ENCODE measurements at places on chromosomes 12 and 14.

- peaks cover 57% of the 10 kb centered on the region for H3K4me1 ChIP-seq
- H3K36me3 ChIP-seq: peaks cover 38% of the 10 kb centered on the region
- H3K27ac ChIP-seq: peak overlapping the region; percentile 100
- no peaks in the 10 kb centered on the region for H3K27me3 ChIP-seq
- DNase-seq: peak; percentile 90
These were observed 717 bp downstream of the UBC start for GRCh38 chr12:124913474-124914391.

DNA sequence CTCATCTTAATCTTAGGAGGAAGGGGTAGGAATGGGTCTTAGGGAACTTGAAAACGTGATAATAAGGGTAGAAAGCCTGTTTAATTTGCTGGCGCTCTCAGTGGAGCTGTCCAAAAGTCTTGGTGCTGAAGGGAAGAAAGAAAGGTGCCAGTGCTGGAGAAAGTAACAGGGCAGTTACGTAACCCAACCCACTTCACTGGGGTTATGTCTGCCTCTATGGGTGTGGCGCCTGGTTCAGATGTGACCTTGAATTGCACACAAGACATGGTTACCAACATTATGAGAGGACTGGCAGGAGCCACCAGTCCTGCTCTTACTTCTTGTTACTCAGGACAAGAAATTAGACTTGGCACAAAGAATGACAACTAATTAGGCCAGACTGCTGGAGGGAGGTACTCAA lies 18.6 kb upstream of the GPATCH2L start:
- no peak overlapping the region for H3K27ac ChIP-seq
- DNase-seq: no peak
- H3K27me3 ChIP-seq: peaks cover 67% of the 10 kb centered on the region
- no peaks in the 10 kb centered on the region for H3K36me3 ChIP-seq
- no peak overlapping the region for H3K4me3 ChIP-seq

DNA sequence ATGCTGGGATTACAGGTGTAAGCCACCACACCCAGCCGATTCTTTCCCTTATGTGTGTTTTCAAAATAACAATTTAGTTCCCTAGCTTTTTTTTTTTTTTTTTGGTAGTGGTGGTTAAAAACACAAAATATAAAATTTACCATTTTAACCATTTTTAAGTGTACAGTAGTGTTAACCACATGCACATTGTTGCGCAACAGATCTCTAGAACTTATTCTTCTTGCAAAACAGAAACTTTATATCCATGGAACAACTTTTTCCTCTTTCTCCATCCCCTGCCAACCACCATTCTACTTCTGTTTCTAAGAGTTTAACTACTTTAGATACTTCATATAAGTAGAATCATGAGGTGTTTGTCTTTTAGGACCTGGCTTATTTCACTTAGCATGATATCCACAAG lies 1.1 kb upstream of the NDUFA12 start:
- H3K36me3 ChIP-seq: peaks cover 22% of the 10 kb centered on the region
- H3K4me3 ChIP-seq: peak overlapping the region; percentile 20
- no peaks in the 10 kb centered on the region for H3K27me3 ChIP-seq
- no peak for DNase-seq

GRCh38 chr12:51893786-51894185 lies 5.9 kb downstream of the ANKRD33 start:
- no peak overlapping the region for H3K4me3 ChIP-seq
- no peak overlapping the region for H3K27ac ChIP-seq
- no peak for DNase-seq
- H3K4me1 ChIP-seq: peaks cover 1% of the 10 kb centered on the region

DNA sequence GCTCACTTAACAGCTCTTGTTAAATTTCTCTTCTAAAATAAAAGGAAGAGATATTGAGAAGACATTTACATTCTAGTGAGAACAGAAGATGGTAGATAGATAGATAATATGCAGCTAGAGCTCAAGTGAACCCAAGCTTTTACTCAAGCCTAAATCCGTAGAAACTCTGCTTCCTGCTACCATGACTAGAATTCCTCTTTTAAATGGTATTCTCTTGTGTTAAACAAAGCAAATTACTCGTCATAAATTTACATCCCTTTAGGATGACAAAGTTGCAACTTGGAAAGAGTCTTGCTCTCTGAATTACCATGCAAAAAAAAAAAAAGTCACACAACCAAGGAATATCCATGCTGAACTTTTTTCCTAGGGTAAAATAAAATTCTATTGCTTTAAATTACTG lies 160.7 kb upstream of the LRFN5 start:
- no peaks in the 10 kb centered on the region for H3K27me3 ChIP-seq
- no peaks in the 10 kb centered on the region for H3K36me3 ChIP-seq
- no peak for DNase-seq
- no peaks in the 10 kb centered on the region for H3K4me1 ChIP-seq
- H3K4me3 ChIP-seq: no peak overlapping the region

DNA sequence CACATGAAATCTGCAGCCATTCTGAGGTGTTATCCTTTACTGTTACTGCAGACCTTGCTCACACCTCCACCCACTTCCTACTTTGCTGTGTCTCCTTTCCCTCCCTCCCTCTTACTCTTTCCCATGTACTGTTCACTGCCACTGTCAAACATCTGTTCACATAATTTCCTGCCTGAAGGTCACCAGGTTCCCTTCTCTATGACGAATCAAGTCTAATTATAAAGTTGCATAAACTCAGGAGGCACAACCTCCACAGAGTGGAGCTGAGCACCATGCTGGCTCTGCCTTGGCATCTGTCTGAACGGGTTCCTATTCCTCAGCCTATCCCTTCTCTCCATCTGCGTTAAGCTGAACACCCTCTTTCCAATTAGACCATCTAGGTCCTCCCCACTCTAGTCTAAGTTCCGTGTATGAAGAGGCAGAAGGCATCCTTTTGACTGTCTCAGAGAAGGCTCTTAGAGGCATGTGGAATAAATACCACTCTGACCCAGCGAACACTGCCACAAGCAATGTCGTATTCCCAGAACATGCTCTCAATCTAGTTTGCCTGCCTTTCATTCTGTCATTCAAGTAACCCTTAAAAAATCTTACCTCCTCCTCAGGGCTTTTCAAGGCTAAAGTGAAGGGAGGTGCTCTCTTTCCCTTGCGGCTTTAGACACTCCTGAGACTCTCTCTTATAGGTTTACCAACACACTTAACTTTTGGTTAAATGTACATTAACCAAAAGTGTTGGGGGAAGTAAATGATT lies 48.7 kb downstream of the ACADS start:
- DNase-seq: no peak
- no peak overlapping the region for H3K27ac ChIP-seq
- no peaks in the 10 kb centered on the region for H3K27me3 ChIP-seq
- H3K36me3 ChIP-seq: peaks cover 7% of the 10 kb centered on the region
- no peak overlapping the region for H3K4me3 ChIP-seq

DNA sequence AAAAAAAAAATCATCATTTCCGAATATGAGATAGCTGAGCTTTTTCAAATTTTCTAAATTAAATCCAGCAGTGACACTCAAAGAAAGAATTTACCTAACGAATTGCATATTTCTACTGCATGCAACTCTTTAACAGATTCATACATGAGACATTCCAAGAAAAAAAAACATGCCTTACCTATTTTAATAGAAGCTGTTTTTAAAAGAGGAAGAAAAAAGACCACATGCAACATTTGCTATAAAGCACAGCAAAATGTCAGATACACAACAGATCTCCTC lies 18.5 kb downstream of the CORO1C start:
- no peak overlapping the region for H3K27ac ChIP-seq
- peaks cover 5% of the 10 kb centered on the region for H3K4me1 ChIP-seq
- H3K36me3 ChIP-seq: peaks cover 9% of the 10 kb centered on the region
- no peak overlapping the region for H3K4me3 ChIP-seq
- no peak for DNase-seq

GRCh38 chr14:99300190-99300589 lies 28.2 kb upstream of the BCL11B start:
- no peaks in the 10 kb centered on the region for H3K4me1 ChIP-seq
- H3K27ac ChIP-seq: no peak overlapping the region
- DNase-seq: no peak
- peaks cover 34% of the 10 kb centered on the region for H3K27me3 ChIP-seq
- H3K4me3 ChIP-seq: no peak overlapping the region

GRCh38 chr12:132156573-132157325 lies 12.5 kb downstream of the NOC4L start:
- H3K36me3 ChIP-seq: no peaks in the 10 kb centered on the region
- no peak overlapping the region for H3K27ac ChIP-seq
- no peak for DNase-seq

- no peak overlapping the region for H3K27ac ChIP-seq
- H3K36me3 ChIP-seq: no peaks in the 10 kb centered on the region
- no peak for DNase-seq
- H3K4me1 ChIP-seq: no peaks in the 10 kb centered on the region
- H3K27me3 ChIP-seq: no peaks in the 10 kb centered on the region
These were observed 1053.6 kb downstream of the SLC6A15 start for GRCh38 chr12:83859021-83859420.

- peaks cover 5% of the 10 kb centered on the region for H3K36me3 ChIP-seq
- H3K27ac ChIP-seq: peak overlapping the region; percentile 83
- no peaks in the 10 kb centered on the region for H3K27me3 ChIP-seq
- DNase-seq: no peak
- H3K4me1 ChIP-seq: peaks cover 68% of the 10 kb centered on the region
These were observed 32.8 kb downstream of the FMNL3 start for GRCh38 chr12:49674318-49674981.

DNA sequence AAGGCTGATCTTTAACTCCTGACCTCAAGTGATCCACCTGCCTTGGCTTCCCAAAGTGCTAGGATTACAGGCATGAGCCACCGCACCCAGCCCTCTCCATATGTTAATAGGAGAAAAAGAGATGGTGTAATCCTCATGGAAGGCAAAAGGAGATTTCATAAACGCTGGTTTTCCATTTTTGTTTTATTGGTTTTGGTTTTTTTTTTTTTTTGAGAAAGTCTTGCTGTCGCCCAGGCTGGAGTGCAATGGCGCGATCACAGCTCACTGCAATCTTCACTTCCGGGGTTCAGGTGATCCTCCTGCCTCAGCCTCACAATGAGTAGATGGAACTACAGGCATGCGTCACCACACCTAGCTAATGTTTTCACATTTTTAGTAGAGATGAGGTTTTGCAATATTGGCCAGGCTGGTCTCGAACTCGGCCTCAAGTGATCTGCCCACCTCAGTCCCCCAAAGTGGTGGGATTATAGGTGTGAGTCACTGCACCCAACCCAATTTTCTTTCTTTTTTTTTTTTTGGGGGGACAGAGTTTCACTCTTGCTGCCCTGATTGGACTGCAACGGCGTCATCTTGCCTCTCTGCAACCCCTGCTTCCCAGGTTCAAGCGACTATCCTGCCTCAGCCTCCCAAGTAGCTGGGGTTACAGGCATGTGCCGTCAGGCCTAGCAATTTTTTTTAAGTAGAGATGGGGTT lies 8.1 kb downstream of the PTGES3 start:
- H3K4me1 ChIP-seq: peaks cover 40% of the 10 kb centered on the region
- peaks cover 33% of the 10 kb centered on the region for H3K36me3 ChIP-seq
- no peak overlapping the region for H3K4me3 ChIP-seq
- DNase-seq: peak; percentile 13

DNA sequence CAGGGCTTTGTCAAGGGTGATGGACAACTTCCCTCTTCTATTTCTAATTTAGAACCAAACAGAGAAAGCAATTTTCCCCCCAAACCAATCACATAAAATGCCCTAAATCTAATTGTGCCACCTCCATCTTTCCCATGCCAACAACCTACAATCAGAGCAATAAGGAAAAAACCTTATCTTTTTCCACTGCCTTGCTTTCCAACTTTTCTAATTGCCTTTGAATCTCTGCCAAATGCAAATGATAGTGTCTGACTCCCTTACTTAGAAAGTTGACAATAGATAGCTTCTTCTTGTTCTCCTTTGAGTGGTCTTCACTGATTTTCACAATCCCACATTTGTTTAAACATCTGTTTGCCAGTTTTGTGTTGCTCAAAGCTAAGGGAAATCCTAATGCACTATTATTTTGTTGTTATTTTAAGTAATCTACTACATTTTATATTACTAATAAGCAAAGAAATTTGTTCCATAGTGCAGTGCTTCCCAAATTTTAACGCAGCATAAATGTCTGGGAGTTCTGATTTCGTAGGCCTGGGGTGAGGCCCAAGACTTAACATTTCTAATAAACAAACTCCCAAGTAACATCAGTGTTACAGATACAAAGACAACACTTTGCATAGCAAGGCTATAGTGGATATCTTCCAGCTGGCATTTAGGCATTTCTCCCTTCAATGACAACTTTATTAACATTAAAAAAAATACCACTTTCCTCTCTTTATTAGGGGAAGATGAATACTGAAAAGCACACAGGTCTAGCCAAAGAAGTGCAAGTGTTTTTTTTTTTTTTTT lies 696.3 kb upstream of the USP15 start:
- H3K27ac ChIP-seq: no peak overlapping the region
- no peaks in the 10 kb centered on the region for H3K4me1 ChIP-seq
- no peak for DNase-seq
- no peak overlapping the region for H3K4me3 ChIP-seq

GRCh38 chr12:75944097-75944904 lies 87.3 kb downstream of the PHLDA1 start:
- peaks cover 2% of the 10 kb centered on the region for H3K36me3 ChIP-seq
- H3K4me1 ChIP-seq: peaks cover 20% of the 10 kb centered on the region
- peak overlapping the region; percentile 66 for H3K4me3 ChIP-seq

- H3K4me3 ChIP-seq: no peak overlapping the region
- H3K36me3 ChIP-seq: no peaks in the 10 kb centered on the region
- DNase-seq: no peak
- peaks cover 17% of the 10 kb centered on the region for H3K27me3 ChIP-seq
- no peak overlapping the region for H3K27ac ChIP-seq
- H3K4me1 ChIP-seq: no peaks in the 10 kb centered on the region
These were observed 37.8 kb upstream of the LRRC10 start for GRCh38 chr12:69648476-69648875.

- no peak for DNase-seq
- H3K4me1 ChIP-seq: no peaks in the 10 kb centered on the region
- H3K27me3 ChIP-seq: no peaks in the 10 kb centered on the region
- H3K36me3 ChIP-seq: no peaks in the 10 kb centered on the region
- no peak overlapping the region for H3K27ac ChIP-seq
These were observed 96.4 kb upstream of the SOX5 start for GRCh38 chr12:24045816-24046257.

DNA sequence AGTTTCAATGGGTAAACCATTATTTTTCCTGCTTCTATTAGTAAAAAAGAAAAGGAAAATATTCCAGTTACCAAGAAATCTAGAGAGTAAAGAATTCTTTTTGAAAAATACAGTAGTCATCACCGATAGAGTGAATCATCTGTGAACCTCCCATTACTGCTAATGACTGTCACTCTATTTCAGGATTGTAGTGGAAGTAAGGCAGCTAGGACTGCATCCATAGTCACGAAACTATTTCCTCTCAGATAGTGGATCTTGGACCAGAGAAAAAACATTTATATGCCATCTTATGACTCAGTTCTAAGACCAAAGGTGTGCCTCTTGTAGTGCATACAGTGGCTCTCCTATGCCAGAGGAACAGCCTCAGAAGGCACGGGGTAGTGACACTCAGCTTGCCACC lies 173.9 kb upstream of the PLEKHA5 start:
- peaks cover 1% of the 10 kb centered on the region for H3K27me3 ChIP-seq
- no peak for DNase-seq
- no peak overlapping the region for H3K27ac ChIP-seq
- H3K4me3 ChIP-seq: no peak overlapping the region

GRCh38 chr12:106135781-106136180 lies 3.0 kb downstream of the NUAK1 start:
- no peak overlapping the region for H3K4me3 ChIP-seq
- no peaks in the 10 kb centered on the region for H3K36me3 ChIP-seq
- peaks cover 56% of the 10 kb centered on the region for H3K27me3 ChIP-seq
- no peak overlapping the region for H3K27ac ChIP-seq
- peaks cover 4% of the 10 kb centered on the region for H3K4me1 ChIP-seq

Measured in activated naive CD8-positive, alpha-beta T cell treated with anti-CD3 and anti-CD28 coated beads, Interleukin-2, amount 10 ng/mL, durations not matched to agents 7 days and 5 days (primary cell).